Left ventricle myocardium inferior (tissue), 1 donor: ENCODE measurements at places on chromosomes 16 and 17. TPM values are rescaled to one million over a fixed set of nuclear protein-coding genes. Genes with fewer than 3 reads are reported as not detected.

DNA sequence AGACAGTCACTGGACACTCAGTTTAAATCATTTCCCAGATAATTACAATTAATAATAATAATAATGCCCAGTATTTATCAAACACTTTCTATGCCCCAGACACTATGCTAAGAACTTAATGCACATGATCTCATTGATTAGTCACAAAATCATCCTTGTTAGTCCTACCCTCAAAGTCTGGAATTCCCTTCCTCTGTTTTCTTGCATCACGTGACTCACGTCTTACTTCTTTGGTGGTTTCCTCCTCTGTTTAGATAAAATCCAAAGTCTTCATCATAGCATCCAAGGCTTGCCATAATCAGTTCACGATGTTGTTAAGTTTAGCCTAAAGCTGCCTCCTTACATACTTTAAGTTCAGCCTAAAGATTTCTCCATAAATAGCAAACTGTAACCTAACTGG, 471.9 kb downstream of the PMP22 start:
- no peak for DNase-seq

DNA sequence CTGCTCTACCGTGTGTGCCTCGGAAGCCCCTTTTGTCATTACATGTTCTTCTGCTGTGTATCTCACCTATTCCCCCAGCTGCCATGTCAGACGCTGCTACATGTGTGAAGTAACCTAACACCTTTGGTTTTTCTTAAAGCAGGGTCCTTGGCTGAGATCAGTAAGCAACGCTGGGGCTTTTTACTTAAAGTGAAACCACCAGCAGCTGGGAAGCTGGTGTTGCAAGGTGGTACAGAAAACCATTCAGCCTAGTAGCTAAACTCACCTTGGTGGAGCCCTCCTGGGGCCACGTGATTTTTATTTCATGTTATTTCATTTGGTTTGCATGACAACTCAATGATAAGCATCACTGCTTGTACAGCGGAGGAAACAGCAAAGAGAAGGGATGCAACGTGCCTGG, 62.6 kb downstream of the PLCG2 start:
- no peak for DNase-seq

- DNase-seq: no peak
Observed at GRCh38 chr16:85879975-85880831, 18.8 kb upstream of the IRF8 start.

- no peak for DNase-seq
Observed at GRCh38 chr16:80459966-80460365, 80.8 kb upstream of the DYNLRB2 start.

DNA sequence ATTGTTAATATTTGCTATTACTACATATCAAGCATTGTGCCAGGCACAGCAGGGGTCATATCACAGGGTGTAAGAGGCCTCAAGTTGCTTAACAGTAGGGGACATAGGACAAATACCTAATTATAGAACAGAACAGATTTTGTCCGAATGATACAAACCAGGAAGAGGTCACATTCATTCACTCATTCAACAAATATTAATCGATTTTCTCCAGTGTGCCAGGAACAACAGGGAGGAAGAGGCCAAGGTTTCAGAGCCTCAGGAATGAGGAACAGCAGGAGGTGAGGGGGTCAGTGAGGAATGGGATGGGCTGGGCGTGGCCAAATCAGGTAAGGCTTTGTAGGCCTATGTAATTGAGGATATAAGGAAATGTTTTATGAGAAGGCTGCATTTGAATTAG, 11.2 kb upstream of the CHST4 start:
- DNase-seq: no peak

SCARF1 gene
- 12.2 TPM for total RNA-seq

DNA sequence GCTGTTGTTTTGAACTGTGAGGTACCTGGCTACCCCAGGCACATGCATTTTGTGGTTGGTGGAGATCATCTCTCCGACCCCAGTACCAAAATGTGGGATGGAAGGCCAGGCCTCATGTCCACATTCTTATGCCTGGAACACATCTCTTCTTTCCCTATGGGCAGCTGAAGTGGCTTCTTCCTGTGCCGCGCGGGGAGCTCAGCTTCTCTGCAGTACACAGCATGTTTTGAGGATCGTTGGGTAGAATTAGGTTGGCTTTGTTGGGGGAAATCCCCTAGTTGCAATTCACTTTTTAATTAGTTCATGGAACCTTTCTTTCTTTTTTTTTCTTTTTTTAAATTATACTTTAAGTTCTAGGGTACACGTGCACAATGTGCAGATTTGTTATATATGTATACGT, 242.1 kb downstream of the MSI2 start:
- no peak for DNase-seq

PRSS22 gene
- total RNA-seq: not detected

MYH8 gene
- not detected for total RNA-seq

- no peak for DNase-seq
Observed at GRCh38 chr17:31564291-31564690, 172.8 kb downstream of the RAB11FIP4 start.

GRCh38 chr16:82071421-82071820, 36.4 kb downstream of the HSD17B2 start:
- DNase-seq: no peak

DNA sequence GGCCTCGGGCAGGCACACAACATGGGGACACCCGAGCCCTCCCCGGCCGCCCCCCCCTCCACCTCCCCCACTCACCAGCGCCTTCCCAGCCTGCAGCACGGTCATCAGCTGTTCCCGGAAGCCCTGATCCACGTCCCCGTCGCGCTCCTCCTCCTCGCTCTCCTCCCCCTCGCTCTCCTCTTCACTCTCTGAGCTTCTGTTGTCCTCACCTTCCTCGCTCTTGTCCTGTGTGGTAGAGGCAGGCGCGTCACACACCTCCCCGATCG, 10.3 kb downstream of the MYBBP1A start:
- no peak for DNase-seq

- peak; percentile 98 for DNase-seq
Observed at GRCh38 chr17:45161288-45162024, at the start of gene HEXIM2. TSS of gene HEXIM2 (plus strand) at chr17:45161875. CDS start at chr17:45162794, 919 bp downstream.

RMI2 gene
- total RNA-seq: 0.60 TPM

DNA sequence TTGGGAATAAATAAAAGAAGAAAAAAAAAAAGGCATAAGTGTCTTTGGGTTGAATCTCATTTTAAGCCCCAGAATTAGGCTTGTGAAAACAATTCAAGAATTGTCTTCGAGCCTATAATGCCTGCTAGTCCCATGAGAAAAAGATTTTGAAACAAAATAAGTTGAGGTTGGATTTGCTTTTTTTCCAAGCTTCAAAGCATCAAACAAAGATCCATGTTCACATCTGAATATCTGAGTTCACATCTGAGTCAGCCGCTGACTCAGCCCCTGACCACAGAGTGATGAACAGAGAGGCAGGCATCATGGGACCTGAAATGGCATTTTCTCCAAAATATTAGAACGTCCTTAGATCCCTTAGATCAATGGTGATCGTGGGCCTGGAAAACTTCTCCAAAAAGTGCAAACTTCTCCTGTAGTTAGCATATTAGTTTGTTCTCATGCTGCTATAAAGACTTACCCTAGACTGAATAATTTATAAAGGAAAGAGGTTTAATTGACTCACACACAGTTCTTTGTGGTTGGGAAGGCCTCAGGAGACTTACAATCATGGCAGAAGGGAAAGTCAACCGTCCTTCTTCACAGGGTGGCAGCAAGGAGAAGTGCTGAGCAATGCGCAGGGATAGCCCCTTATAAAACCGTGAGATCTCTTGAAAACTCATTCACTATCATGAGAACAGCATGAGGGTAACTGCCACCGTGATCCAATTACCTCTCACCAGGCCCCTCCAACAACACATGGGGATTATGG, 294.6 kb upstream of the HSBP1 start:
- no peak for DNase-seq

DNA sequence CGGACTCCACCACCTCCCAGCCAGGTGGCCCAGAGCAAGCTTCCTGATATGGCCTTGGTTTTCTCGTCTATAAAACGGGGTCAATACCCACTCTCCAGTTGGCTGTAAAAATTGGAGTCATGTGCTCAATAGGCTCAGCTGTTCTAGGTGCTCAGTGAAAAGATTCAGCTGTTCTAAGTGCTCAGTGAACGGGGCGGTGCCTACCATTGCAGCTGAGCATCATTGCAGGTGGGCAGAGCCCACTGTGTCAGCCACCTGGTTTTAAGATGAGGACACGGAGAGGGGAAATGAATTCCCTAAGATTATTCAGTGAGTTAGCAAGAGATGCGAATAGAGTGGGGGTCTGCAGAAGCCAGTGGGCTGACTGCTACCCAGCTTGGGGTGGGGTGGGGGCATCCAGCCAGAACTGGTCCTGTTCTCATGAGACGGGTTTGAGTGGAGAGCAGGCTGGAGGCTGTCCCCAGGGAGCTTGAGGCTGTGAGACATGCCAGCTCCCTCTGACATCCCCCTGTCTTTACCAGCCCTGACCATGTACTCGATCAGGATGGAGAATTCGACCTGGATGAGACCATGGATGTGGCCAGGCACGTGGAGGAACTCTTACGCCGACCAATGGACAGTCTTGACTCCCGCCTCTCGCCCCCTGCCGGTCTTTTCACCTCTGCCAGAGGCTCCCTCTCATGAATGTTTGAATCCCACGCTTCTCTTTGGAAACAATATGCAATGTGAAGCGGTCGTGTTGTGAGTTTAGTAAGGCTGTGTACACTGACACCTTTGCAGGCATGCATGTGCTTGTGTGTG, 21.9 kb downstream of the STAT5A start:
- no peak for DNase-seq

GRCh38 chr16:23436951-23437350, 16.0 kb downstream of the COG7 start:
- DNase-seq: no peak

DNA sequence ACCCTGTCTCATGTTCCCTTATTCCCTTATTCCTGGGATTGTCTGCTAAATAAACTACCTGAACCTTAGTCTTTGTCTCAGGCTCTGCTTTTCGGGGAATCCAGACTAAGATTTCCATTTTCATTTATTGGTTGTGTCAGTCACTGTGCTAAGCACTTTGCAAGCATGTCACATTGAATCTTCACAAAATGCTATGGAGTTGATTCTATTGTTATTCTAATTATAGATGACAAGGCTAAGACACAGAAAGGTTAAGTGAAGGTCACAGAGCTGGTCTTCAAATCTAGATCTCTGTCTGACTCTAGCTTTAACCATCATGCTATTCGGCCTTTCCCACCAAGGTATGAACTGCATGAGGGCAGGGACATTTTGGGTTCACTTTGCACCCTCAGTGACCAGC, 13.4 kb upstream of the CES5A start:
- DNase-seq: no peak

GRCh38 chr17:11256877-11257276, 15.9 kb downstream of the SHISA6 start:
- no peak for DNase-seq

- DNase-seq: no peak
Observed at GRCh38 chr17:34770586-34770985, 190.7 kb downstream of the CCT6B start.

DNA sequence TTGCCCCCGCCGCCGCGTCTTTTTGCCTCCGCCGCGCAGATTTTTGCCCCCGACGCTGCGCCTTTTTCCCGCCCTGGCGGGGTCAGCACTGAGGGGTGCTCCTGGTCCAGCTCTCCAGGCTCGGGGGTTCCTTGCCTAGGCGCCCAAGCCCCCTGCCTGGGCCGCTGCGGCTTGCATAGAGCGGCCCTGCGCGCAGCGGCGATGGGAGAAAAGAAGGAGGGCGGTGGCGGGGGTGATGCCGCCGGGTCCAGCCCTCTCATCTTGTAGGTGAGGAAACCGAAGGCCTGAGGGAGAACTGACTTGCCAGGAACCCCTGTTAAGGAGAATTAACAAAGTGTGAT, 330.8 kb upstream of the WSB1 start:
- no peak for DNase-seq

DNA sequence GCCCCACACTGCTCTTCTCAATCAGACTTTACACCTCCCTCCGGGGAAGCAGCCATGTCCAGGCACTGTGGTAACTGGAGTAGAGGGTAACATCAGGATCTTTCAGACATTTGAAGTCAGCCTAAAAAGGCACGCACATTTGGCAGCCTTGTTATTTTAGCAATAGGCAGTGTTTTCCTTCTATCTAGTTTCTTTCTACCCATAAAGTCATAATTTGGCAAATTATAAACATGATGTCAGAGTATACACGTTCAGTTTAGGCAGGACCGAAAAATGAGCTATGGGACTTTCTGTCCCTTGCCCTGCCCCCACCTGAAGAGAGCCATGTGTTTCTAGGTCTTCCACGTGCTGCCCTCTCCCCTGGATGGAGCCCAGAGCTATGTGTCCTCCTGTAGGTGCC, 21.1 kb downstream of the NARF start:
- DNase-seq: no peak

ATP2A1 gene
- 0.38 TPM for total RNA-seq

DNA sequence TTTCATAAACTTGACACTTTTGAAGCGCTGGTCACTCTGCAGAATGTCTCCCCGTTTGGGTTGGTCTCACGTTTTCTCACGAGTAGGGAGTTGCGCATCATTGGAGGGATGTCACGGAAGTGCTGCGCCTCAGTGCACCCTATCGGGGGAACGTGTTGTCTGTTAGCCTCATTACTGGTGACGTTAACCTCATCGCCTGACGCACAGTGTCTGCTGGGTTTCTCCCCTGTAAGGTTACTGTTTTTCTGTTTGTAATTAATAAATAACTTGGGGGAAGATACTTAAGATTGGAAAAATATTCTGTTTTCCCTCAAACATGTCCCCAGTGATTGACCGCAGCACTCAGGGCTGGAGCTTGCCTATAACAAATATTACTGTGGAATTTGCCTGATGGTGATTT, 26.7 kb downstream of the VAC14 start:
- DNase-seq: no peak

AGRP gene
- not detected for total RNA-seq

DNA sequence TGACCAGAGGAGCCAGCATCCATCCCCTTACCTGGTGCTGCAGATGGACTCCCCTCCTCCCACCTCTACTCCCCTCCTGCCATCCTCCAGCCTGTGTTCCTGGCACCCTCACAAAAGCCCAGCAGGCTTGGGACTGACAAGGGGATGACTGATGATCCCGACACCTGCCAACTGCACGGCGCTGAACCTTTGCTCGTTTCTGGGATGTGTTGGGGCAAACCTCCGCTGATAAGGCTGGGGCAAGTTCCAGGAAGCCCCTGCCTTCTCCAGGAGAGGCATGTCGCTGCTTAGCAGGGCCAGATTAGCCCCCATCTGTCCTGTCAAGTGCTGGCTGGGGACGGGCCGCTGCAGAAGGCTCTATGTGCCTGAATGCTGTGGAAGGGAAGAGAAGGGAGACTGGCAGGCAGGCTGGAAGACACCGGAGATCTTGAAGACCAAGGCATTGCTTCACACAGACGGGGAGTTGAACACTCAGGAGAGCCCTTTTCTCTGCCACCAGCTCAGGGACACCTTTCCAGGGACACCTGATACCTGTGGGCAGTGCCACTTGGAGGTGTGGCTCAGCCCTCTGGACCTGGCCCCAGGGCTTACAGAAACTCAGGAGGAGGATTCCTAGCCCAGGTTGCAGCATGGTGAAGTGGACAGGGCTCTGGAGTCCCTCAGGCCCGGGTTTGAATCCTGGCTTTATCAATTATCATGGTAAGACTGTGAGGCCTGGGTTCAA, 973 bp upstream of the KRT15 start:
- DNase-seq: no peak

G6PC1 gene
- total RNA-seq: not detected

DNA sequence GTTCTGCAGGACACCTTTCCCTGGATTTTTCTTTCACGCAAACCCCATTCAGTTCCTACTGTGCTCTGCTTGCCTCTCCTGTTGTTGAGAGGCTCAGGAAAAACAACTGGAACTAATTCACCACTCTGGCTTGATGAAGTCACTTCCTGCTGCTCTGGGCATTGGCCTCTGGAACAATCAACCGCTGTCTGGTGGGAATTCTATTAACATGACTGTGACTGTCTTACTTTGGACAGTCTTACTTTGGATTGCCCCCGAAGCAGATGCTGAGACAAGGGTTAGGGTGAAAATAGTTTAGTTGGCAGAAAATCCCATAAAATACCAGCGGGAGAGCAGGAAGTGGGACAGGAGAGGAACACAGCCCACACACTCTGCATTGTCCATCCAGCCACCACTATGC, 90.0 kb upstream of the HSBP1 start:
- no peak for DNase-seq
